ENCODE measurements at places on chromosomes 1 and 21.

- no peak for DNase-seq
These were observed 21.2 kb upstream of the CENPF start for GRCh38 chr1:214581785-214582184.

DNA sequence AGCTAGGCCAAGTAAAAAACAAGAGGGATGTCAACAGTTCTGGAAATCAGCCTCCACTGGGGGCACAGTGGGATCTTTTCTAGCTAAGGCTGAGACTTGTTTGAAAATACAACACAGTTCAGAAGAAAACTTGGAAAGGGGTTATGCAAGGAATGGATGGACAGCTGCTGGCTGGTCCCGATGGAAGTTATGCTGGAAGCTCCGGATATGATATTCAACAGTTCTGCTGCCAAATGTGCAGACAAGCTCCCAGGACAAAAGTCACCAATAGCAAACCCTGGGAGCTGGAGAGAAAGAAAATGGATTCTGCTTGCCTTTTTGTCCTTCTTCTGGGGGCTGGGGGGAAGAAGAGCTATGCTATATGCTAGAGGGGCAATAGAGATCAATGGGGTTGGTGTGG, 14.3 kb downstream of the LMX1A start:
- DNase-seq, result no peak

DNA sequence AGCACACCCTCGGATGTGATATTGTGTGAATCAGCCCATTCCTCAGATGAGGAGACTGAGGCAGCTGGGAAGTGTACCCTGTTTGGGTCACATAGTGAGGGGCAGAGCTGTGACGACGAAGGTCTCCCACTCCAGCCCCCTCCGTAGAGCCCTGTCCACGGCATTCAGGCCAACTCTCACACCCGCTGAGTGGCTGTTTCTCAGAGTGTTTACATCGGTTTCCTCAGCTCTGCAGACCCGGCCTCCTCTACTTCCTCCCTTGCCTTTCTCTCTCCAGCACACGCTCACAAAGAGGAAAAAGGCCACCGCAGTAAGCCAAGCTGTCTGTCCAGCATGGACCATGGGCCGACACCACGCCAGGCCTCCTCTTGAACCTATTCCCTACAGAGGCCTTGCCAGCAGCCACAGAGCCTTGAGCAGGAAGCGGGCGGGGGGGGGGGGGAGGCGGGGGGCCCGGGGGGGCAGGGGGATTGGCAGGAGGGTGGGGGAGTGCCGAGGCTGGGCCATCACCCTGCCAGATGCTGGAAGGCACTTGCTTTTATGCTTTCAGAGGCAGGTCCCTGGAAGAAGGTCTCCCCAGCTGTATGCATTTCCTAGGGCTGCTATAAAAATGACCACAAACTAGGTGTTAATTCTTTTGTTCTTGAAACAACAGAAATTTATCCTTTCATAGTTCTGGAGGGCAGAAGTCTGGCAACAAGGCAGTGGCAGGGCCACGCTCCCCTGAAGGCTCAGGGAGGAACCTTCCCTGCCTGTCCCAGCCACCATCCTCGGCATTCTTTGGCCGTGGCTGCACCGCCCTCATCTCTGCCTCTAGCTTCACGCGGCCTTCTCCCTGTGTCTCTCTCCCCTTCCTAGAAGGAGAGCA, 178.4 kb downstream of the PSMG1 start:
- no peak for DNase-seq

DNA sequence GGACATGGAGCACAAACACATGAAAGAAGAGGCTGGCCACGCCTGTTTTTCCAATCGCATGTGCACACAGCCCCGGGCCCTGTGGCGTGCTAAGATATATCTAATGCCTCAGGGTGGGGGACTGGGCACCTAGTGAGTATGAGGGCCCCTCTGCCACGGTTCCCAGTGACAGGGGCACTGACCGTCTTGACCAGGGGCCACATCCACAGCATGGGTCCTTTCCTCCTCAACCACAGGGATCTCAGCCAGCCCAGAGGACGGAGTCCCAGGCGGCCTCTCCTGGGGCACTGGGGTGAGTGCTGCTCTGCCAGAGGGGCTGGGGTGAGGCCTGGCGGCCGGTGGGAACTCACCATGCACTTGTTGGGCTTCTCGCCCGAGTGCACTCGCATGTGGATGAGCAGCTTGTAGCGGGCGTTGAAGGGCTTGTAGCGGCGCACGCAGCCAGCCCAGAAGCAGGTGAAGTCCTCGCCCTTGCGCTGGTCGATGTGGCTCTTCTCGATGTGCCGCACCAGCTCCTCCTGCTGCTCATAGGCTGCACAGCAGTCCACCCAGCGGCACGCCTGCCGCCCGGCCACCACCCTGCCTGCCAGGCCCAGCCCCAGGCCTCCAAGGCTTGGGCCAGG, 134.7 kb downstream of the DMRTB1 start:
- DNase-seq, result no peak

DNA sequence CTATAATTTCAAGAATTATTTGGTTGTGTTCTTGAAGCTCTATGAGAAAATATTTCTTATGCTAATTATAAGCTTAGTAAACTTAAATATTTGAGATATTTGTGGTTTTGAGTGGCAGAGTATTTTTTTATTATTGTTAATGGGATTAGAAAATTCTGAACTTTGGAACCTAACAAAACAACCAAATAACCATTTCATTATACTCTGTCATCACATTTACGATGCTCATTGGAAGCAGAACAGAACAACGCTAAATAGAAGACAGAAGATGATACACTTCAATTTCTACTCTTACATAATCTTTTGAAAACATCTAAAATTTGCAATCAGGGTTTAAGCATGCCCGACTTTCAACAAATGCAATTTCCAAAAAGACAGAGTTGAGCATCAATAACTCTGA, 270.2 kb downstream of the PTPRC start:
- no peak for DNase-seq
